Cardiac muscle cell (in vitro differentiated cells and primary cell): ENCODE measurements at places on chromosomes 7 and 10.

DNA sequence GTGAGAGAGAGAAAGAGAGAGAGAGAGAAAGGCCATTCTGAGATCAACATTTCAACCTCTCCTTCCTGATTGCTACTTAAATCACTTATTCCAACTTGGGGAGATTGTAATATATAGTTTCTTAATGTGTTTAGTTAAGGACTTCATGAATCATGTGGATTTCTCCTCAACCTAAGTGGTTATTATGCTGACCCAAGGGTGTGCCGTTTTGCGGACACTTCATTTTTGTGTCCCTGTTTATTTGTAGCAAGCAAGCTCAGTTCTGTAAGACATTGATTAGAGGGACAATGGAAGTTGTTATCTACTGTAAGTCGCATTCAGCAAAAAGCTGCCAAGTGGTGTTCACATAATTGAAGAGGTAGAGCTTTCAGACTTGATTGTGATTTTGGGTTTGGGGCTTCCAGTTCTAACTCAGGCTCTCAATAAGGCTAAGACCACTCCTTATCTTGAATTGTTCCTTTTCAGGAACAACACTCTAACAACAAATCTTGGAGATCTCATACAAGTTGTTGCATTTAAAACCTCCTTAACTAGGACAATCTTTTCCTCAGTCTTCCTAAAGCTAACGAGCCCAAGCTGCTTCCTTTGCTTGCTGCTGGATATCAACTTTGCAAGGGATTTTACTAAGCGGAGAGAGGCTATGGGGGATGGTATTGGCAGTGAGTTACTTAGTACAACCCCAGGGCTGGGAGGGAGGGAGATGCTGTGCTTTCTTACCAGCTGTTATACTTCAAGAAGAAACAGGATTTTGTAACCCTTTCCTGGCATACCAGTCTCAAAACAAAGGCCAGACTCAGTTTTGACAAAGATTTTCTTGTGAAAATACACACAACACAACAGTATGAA is 19.8 kb upstream of the COL1A2 start:
- H3K27ac ChIP-seq, result peak overlapping the region; percentile 53
- H3K36me3 ChIP-seq, result no peaks in the 10 kb centered on the region
- DNase-seq, result peak; percentile 98
- peaks cover 15% of the 10 kb centered on the region for H3K4me1 ChIP-seq
- no peaks in the 10 kb centered on the region for H3K27me3 ChIP-seq

DNA sequence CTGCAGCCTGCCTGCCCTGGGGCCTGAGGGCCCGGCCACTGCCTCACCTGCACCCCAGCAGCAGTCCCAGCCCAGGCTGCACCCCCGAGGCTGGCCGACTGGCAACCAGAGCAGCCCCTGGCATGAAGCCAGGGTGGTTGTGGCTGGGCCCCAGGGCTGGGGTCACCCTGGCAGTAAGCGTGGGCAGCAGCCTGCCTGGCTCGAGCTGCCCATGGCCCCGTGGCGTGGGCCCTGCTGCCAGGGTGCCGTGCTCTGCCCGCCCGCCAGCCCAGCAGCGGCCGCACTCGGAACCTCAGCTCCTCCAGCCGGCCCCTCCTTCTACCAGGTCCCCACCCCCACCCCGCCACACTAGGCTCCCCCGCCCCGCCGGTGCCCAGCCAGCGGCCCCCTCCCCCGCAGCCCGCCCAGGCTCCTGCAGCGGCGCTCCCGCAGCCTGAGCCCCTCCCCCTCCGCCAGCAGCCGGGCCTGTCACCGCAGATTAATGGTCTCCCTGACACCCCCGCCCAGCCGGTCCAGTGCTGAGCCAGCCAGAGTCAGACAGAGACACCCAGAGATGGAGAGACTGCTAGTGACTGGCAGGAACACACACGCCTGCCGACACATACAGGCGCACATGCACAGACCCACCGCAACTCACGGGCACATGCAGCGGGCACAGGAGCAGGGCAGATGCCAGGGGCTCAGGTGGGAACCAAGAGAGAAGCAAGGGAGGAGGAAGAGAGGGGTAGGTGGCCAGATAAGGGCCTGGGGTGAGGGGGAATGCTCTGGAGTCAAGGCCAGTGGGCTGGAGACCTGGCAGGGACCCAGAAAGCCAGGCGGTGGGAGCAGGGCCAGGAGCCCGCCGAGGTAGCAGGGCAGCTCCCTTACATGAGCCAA is 22.4 kb downstream of the KCNH2 start:
- peak overlapping the region; percentile 86 for H3K27ac ChIP-seq
- DNase-seq, result no peak
- no peaks in the 10 kb centered on the region for H3K27me3 ChIP-seq

- no peaks in the 10 kb centered on the region for H3K4me1 ChIP-seq
- H3K27me3 ChIP-seq, result peaks cover 40% of the 10 kb centered on the region
- H3K36me3 ChIP-seq, result no peaks in the 10 kb centered on the region
- H3K27ac ChIP-seq, result no peak overlapping the region
Observed at GRCh38 chr7:28954946-28955345, 3.2 kb downstream of the TRIL start.

DNA sequence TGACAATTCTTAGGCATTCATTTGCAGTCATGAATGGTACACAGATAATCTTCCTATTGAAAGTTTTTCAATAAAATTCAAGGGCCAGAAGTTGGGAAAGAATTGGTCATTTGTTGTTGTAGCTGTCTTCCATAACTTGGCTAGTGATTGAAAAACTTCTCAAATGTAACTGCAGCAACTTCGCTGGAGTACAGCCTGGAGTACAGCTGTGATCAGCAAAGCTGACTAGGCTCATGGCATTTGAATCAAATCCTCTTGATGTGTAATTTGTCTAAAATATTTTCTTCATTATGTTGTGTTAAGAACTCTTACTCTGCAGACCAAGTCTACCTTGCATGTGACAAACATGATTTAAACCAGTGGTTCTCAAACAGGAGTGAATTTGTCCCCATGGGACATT is 226.5 kb upstream of the STEAP1 start:
- no peaks in the 10 kb centered on the region for H3K36me3 ChIP-seq
- H3K4me1 ChIP-seq, result no peaks in the 10 kb centered on the region
- no peak overlapping the region for H3K27ac ChIP-seq
